ENCODE measurements at places on chromosomes 2 and 18.

DNA sequence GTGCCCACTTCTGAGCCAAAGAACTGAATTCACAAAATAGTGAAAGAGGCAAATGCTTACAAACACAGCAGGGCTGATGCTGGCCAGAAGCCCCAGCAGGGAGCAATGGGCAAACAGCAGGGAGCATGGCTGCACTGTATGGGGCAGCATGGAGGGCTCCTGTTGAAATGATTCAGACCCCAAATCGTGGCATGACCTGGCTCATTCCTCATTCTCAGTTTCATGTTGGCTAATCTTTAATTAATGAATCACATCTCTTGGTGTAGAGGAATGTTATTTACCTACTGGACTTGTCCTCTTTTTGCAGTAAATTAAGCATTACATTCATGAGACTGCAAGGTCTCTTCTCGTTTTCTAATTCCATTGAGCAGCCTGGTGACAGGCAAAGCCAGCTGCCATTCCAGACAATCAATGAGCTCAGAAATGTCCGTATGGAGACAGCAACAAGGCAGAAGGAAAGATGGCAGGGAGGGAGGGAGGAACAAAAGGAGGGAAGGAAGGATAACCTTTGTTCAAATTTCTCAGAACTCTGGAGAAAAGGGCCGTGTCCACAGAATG lies 84.9 kb upstream of the ST8SIA3 start:
- no peak for DNase-seq

DNA sequence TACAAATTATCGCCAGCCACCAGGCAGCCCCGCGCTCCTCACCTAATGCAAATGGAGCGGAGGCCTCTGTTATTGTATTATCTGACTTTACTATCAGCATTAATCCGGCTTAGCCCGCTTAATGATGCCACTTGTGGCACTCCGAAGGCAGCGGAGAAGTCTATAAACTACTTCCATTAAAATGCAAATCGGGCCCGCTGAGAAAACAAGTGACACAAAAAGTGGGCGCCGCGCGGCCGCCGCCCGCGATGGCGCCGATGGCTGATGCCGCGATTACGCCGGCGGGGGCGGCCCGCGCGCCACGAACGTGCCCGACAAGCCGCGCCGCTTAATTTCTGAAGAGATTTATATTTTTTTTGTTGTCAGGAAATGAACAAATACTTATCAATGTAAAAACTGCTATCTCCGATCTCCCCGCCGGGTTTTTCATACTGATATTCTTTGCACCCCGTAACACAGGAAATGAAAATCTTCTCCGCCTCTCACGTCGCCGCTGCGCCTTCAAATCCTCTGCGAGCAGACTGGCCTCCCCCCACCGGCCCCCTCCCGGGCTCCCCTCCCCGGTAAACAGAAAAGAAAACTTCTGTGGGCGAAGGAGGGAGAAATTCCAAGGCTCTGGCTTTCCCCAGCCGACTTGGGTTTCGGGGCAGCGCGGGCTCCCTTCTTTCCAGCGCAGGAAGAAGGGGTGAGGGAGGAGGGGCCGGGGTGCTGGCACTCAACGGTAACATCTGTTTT lies 221.8 kb downstream of the INSIG2 start:
- no peak for DNase-seq

GRCh38 chr2:239834143-239834542 lies 191.0 kb downstream of the NDUFA10 start:
- no peak for DNase-seq

- no peak for DNase-seq
Measured at GRCh38 chr2:192487636-192488035, 292.9 kb upstream of the TMEFF2 start.

DNA sequence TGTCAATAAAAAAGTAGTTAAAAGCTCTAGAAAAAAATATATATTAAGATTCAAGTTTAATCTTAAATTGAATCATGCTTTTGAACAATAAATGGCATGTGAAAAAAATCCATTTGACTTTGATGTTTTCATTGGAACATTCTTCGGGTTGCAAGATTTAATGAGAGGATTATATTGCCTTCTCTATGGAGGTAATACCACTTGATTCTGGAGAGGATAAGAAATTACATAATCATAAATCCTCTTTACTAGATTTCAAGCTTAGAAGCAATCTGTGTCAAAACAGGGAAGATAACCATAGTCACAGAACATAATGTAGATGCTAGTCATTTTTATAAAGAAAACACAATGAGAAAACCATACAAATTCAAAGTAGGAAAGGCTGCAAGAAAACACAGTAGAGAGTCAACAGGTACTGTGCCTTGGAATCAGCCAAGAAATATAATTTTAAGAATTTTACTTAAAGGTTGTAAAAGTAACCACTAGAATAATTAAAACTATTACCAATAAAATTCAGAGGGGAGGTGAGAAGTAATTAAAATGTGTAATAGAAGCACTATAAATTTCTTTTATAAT lies 18.7 kb upstream of the MAPRE2 start:
- DNase-seq: no peak

GRCh38 chr2:48414640-48414979 lies 115.3 kb upstream of the STON1 start:
- DNase-seq: no peak

- peak; percentile 37 for DNase-seq
Measured at GRCh38 chr18:31512203-31512764, 14.3 kb downstream of the DSG2 start.

DNA sequence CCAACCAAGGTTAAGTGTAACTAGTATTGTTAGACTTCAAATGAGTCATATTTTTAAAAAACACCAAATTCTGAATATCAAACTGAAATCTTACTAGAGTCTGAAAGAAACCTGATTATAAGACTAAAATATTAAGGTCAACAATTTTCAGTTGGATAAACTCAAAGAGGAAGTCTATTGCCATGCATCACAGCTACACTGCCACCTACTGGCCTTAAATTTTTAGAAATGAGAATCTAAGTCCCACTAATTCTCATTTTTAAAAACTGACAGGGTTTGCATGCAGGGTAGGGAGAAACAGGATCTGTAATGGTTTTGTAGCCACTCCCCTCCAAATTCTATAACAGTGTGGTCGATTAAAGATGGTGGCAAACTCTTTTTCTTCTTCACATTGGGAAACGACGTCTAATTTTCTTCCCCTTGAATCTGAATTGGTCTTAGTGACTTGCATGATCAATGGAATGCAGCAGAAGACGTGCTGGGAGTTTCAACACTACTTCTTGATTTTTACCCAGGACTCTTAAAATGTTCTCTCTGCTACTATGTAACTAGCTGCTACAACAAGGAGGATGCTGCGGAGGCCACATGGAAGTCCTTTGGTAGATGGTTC lies 176.1 kb upstream of the SESTD1 start:
- no peak for DNase-seq

DNA sequence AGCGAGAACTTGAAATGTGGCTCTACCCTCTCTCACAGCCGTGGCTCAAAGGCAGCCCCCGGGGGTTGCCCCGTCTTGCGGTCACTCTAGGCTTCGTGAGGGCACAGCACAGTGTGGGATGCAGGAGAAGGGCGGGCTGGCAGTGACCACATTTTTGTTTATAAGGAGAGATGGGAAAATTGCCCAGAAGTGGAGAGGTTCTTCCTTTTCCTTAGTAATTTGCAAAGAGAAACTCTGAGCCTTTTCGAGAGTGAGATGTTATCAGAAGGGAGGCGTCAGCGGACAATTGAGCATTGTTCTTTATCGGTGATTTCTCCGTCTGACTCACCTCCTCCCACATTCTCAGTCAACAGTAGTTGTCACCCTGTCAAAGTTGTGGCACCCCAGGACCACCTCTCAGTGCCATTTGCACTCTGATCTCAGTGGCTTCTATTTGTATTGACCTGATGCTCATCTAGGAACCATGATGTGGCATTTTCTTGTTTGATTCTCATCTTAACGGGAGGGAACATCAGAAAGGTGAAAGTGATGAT lies 89.6 kb downstream of the ACAA2 start:
- DNase-seq: no peak

- peak; percentile 98 for DNase-seq
Measured at GRCh38 chr2:102063941-102064678, 72.3 kb downstream of the IL1R2 start.

DNA sequence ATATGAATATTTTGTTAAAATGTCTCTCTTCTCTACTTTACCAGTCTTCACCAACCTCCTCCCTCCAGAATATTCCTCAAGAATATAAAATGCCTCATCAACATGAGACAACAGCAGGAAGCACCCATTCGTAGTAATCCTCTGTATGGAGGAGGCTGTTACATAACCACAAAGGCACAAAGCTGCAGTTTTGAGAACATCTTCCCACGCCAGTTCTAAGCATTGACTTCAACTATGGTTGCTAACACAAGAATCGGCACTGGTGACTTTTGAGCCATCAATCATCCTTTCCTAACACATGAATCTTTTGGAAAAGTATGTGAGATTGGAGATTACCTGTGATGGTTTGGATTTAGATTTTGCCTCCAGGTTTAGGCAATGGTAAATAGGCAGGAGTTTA lies 54.9 kb upstream of the CYP1B1 start:
- DNase-seq: no peak

DNA sequence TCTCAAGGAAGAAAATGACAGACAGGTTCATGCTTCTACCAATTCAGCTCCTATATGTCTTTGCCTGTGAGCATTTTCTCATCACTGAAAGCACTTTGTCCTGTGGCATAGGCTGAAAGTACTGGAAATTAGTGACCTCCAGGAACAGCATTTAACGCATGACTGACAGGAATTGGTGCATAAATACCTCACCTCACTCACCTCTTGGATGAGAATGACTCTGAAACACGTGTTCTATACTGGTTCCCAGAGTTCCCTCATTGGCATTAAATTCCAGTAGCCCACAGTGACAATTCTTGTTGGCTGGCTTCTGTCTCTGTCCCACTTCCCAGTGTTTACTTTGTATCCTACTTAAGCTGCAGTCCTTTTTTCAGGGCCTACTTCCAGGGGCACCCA lies 83.4 kb upstream of the MAPRE2 start:
- no peak for DNase-seq

DNA sequence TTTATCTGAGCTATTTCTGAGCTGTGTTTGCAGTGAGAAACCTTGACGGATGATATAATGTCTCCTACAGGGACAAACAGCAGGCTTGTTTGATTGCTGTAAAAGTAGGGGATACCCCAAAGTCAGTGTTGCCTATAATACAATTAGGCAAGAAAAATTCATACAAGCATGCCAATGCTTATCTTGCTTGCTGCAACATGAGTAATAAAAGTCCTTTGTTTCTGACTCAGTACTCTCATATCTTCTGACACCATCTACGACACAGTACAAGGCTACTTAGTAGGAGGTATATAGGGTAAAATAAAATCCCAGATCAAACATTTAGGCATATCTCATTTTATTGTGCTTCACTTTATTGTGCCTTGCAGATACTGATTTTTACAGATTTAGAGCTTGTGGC lies 33.0 kb downstream of the ERBB4 start:
- DNase-seq: no peak

DNA sequence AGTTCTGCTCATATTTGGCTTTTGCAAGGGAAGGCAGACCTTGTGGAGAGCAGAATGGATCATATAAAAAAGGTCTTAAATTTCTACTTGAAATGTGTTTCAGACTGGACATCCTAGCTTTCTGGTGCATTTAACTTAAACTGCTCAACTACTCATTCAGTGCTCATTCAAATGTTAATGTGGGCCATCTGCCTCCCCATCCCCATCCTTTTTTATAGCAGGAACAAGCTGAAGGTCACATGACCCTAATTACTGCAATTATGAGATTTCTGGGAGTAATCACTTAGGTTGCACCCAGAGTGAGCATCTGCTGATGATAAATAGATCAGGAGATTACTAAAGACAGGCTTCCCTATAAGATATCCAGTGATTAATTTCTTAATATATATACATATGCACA lies 96.1 kb downstream of the MAP2 start:
- no peak for DNase-seq

DNA sequence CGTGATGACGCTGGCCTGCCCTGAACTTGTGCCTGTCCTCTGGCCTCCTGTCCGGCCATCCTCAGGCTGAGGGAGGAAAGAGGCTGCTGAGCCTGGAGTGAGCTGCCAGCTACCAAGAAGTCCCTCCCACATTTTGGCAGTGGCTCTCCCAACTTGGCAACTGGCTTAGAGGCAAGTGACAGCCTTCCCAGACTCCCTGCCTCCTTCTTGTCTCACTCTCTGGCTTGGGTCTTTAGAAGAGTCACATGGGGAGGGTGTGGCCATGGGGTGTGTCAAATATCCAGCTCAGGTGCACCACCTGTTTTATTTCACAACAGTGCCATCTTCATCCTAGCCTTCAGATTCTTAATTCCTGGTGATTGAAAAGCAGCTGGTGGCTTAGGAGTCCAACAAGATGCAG lies 222.9 kb downstream of the PRKCE start:
- DNase-seq: no peak

- no peak for DNase-seq
Measured at GRCh38 chr2:159133797-159134196, 152.7 kb downstream of the WDSUB1 start.

DNA sequence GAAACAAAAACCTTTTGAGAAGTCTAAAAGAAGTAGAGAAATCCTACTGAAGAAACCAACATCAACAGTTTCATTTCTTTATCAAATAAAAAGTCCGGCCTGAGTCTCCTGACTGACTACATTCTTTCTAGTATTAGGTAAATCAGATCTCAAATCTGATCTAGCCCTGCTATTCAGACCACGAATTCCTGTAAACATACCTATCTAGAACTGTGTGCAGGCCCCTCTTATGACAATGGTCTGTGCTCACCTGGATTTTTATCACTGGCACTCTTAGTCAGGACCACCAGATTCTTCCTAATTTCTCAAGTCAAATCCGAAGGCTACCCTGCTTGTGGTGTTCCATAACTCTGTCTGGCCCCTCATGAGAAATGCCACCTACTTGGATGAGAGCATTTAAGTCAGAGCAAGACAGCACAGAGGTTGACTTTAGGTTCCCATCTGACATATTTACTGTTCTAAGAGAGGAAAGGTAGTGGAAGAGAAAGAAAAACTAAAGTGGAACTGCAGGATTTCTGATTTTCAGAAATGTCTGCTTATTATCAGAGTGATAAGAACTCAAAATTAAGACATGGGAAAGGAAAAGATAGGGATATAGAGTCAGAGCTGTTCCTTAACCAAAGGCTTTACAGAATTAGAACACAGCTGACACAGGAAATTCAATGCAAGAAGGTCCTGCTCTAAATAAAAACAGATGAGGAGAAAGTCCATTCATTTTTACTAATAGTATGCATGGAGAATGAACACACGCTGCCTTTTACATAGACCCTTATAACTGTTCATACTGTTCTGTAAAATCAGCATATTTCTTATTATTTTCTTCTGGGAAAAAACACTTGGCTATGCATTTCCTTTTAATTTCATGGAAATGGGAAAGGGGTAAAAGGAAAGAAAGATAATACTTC lies 56.5 kb downstream of the SLC8A1 start:
- DNase-seq: no peak

- DNase-seq: no peak
Measured at GRCh38 chr2:11685906-11686470, 16.0 kb upstream of the NTSR2 start.

GRCh38 chr2:173664513-173664910 lies 300.7 kb downstream of the SP3 start:
- no peak for DNase-seq

- peak; percentile 3 for DNase-seq
Measured at GRCh38 chr2:78418021-78418420, 607.5 kb upstream of the REG3G start.

GRCh38 chr2:8110716-8111115 lies 571.1 kb upstream of the ID2 start:
- DNase-seq: no peak
